ENCODE measurements at places on chromosomes 5 and 9.

DNA sequence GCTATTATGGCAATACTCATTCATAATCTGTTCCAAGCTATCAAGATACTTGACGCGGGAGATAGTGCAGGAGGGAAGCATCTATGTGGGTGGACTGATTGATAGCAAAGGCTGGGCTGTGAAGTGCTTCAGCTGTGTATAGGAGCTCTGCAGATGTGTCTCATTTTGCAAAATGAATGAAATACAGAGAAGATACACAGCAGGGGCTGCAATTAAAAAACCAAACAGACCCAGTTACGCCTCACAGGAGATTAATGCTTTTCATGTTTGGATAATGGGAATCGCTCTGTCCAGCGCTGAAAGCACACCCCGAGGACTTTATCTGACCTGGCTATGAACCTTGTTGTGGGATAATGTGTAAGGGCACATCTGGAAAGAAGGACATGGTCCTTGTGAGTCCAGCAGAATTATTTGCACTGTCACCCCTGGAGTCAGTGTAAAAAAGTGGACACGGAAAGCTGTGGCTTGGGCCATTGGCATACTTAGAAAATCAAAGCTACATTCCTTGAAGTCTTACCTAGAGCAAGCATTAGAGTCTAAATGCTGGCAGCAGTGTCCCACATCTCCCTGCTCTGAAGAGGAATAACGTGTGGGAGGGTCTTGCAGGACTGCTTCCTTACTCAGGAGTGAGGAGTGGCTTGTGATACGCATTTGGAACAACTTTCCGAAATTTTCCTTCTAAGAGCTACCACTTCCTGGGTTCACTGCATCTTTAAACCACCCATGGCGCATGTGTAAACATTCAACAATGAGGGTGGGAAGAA is 2.6 kb downstream of the SH3RF2 start:
- DNase-seq, result no peak

- no peak for DNase-seq
Observed at GRCh38 chr5:39846144-39846543, 421.4 kb upstream of the DAB2 start.

DNA sequence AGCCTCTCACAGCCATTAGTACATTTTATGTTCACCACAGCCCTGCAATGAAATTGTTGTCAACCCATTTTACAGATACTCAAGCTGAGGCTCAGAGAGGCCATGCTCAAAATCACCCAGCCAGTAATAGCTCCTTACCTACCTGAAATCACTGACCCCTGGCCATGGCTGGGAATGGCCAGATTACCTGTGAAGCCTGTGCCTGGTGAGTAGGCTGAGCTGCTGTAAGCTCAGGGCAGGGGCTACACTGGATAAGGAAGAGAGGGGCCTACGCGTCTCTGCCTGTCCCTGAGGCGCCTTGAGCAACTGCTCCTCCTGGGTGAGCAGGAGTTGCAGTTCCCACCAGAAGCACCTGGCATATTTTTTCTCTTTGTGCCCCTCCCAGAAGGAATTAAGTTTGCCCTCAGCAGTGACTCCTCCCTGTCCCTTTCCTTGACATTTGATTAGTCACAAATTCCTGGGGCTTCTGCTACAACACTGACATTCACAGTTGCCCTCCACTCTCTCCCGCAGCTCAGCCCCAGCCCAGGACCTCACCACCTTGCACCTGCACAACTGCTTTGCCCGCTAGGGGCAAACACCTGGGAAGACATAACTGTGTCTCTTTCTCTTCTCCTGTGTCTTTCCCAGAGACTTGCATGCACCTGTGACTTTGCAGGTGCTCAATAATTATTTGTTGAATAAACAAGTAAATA is 5.7 kb downstream of the CLTB start:
- DNase-seq, result no peak

- no peak for DNase-seq
Observed at GRCh38 chr5:37840053-37841034, 503 bp upstream of the GDNF start.

GRCh38 chr9:8417341-8417740 is 617.8 kb upstream of the DMAC1 start:
- no peak for DNase-seq

- DNase-seq, result no peak
Observed at GRCh38 chr9:82790875-82791274, 272.1 kb downstream of the RASEF start.

DNA sequence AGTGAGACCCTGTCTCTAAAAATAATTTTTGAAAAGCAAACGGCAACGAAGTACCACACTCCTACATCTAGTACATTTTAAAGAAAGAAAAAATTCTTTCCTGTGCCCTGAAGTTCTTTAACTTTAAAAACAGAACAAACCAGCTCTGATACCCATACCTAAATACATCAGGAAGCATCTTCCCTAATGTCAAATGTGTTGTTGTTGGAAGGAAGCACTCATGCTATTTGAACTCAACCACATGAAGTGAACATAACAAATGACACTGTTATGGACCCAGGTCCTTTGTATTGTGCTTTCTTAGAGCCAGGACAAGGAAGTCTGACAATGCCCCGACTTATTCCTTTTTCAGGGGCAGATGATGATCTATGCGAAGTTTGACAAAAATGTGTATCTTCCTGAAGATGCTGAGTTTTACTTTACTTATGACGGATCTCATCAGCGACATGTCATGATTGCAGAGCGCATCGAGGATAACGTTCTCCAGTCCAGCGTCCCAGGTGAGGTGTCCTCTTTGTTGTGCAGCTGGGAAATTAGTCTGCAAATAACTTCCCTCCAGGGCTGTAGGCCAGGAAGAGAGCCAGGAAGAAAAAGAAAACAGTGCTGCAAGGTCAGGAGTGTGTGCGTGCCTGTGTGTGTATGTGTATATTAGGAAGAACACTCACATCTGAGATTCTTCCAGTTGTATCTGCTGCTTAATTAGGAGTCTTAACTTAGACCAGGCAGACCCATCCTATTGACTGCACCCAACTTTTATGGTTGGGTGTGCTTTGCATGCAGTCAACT is 123.7 kb downstream of the ARHGEF28 start:
- DNase-seq, result no peak
